ENCODE measurements at places on chromosomes 13 and 19.

DNA sequence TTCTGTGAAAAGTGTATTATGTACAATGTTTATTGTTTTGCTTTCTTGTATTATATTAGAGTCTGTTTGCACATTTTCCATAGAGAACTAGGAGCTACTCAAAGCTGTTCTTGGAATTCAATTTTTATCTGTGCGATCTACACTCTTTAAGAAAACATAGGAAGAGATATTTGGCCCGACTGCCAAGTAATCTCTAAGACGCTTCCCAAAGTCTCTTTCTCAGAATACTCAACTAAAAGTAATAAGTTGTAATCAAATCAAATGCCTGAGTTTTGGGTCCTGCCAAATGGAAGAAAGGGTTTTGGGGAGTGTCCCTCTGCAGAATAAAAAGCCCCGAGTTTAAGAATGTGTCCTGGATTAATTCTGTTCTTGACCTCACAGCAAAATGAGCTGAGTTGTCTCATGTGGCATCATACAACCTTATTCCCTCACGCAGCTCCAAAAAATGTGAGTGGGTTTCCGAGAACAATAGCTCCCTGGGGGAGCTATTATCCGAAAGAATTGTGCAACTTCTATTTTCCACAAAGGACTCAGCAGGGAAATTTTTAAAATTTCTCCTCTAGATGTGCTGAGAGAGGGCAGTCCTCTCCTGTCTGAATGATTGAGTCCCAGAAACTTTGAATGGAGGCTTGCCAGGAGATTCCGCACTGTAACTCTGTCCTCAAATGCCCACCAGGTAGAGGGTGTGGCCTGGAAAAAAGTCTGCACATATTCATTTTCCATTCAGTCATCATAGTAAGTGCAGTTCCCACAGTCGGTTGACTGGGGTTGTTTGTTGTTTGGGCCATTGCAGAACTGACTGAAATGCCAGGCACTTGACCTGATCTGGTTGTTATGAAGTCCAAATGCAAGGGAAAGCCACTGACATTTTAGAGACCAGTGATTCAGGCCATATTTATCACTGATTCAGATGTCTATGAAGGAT is 280.0 kb upstream of the SOX21 start:
- no peak for DNase-seq

DNA sequence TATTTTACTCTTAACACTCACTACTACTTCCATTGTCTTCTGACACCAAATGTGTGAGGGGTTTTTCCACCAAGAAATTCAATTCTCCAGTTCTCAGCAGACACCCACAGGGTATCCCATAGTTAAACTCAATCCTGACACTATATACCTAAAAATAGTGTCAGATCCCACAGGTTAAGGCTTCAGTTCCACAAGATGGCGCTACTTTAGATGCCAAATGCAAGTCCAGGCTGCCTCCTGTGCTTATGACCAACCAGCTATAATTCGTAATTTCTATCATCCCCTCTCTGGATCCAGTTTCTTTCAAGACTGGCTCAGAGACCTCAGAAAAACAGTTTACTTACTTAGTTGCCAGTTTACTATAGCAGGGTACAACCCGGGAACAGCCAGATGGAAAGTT is 1146.2 kb upstream of the SPRY2 start:
- no peak for DNase-seq

DNA sequence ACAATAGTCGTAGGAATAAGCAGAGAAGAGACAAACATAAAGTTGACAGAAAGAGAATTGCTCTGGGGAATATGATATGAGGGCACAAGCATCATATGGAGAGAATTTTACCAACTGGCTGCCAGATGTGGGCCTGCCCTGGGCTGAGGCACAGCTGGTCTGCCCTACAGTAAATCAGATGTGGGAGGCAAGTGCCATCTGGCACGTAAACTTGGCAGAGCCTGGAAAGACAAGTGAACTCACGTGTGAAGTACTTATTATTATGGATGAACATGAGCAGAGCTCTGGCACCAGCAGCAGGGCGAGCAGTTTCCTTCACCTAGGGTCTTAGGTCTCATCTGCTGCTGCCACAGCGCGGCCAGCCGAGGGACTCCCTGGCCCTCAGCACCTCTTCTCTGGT is 20.6 kb downstream of the PCDH8 start:
- no peak for DNase-seq

- no peak for DNase-seq
Measured at GRCh38 chr13:22372261-22372660, 701.4 kb downstream of the FGF9 start.

DNA sequence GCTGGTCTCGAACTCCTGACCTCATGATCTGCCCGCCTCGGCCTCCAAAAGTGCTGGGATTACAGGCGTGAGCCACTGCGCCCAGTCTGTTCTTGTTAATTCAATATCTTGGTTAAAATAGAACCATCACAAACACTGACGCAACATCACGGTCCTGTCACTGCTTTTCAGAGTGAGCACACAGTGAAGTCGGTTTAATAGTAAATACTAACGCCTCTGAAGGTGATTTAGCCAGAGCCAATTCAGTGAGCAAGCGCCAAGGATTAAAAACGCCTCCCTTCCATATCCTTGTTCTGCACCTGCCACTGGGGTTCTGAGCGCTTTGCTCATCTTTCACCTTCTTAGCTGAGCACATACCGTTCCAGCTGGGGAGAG is 30.3 kb downstream of the LAMP1 start:
- no peak for DNase-seq

DNA sequence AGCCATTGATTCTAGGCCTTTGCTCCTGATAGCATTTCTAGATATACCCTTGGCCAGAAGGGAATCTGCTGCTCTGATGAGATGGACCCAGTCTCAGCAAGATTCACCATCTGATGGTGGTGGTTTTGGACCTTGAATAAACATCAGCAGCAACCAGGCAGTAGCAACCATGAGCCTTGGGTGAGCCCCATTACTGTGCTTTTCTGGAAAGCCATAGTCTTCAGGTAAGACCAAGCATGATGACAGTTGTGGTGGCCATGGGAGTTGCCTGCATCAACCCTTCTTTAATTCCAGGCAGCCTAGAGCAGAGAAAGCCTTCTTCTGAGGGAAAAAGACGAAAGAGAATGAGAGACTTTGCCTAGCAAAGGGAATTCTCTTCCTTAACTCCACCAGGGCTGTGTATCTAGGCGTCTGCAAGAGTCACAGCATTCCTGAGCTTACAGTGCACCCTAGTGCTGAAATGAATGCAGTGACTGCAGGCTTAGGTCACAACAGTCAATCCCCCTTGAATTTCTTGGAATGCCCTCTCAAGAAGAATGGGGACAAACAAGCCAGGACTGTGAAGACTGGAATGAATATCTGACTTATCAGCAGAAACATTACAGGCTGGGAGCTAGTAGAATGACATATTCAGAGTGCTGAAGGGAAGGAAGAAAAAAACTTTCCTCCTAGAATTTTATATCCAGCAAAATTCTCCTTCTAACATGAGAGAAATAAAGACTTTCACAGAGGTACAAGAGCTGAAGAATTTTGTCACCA is 942.4 kb upstream of the PCDH20 start:
- peak; percentile 23 for DNase-seq

DNA sequence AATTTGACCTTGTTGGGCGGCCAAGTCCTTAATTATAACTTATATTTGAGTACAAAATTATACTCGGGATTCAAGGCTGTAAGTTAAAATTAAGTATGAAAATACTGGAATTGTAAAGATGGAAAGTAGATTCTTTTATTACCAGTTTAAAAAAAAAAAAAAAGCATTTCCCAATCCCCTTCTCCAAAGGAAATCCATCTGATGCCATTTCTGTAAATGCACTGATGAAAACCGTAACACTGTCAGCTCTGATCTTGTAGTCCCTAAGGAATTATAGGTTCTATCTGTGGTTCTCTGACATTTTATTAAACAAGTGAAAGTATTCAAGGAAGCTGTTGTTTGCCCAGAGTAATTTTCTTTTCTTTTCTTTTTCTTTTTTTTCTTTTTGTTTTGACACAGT is 41.6 kb upstream of the HNRNPA1L2 start:
- DNase-seq: no peak

GRCh38 chr19:47002853-47003610 is 16.6 kb upstream of the NPAS1 start:
- DNase-seq: no peak

DNA sequence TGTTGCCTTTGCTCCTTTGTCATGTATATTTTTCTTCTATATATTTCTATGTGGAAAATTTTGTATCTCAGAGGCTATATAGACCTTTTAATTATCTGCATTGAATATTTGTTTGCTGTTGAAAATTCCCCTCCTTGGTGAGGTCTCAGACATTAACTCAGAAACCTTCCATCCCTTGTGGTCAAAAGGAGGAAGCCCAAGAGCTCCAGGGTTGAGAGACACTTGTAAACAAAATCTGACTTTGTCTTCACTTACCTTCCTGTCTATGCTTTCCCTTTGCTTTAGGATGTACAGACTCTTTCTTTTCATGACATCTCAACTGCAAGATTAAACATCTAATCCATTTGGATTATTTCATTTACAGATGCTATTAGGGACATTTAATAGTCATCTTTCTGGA is 157.5 kb downstream of the PCDH20 start:
- DNase-seq: no peak

GRCh38 chr13:46116653-46117502 is 12.0 kb upstream of the CPB2 start:
- DNase-seq: no peak

DNA sequence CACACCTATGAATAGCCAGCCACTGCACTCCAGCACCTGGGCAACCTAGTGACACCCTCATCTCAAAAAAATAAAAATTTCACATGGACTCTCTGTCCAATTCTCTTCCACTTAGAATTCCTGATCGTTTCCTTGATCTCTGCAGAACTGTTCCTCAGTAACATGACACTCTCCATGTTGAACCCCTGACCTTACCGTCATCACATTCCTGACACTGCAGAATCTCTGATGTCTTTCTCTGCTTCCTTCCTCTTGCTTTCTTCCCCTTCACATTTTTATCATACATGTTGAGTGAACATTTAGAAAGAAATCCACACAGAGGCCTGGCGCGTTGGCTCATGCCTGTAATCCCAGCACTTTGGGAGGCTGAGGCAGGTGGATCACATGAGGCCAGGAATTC is 15.0 kb downstream of the ZNF114 start:
- peak; percentile 66 for DNase-seq

- DNase-seq: peak; percentile 81
Measured at GRCh38 chr13:109274188-109274821, 512.1 kb downstream of the IRS2 start.

- DNase-seq: no peak
Measured at GRCh38 chr13:71797517-71797916, 69.5 kb downstream of the DACH1 start.

GRCh38 chr19:40139533-40140287 is 49.0 kb upstream of the ZNF780A start:
- DNase-seq: peak; percentile 32

- no peak for DNase-seq
Measured at GRCh38 chr13:23946900-23947299, 49.6 kb upstream of the C1QTNF9B start.

DNA sequence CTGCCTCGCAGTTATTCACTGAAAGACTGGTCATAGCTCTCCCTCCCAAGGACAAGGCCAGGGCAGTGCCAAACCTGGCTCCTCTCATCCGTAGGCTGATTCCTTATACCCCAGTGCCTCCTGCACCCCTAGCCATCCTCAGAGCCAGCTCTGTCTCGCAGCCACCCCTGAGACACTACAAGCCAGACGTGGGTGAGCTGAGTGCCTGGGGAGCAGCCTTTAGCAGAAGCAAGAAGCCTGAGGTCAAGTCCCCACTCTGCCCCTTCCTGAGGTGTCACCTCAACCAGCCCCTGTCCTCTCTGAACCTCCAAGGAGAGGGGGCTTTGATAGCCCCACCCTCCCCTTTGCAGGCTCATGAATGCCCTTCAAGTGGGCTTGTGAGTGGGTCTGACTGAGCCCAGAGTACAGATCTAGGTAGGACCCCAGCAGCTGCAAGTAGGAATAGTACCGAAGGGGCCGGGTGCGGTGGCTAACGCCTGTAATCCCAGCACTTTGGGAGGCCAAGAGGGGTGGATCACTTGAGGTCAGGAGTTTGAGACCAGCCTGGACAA is 14.8 kb upstream of the AKAP8L start:
- DNase-seq: no peak
